Activated CD4-positive, alpha-beta memory T cell treated with anti-CD3 and anti-CD28 coated beads, Interleukin-2, amount 10 ng/mL, durations not matched to agents 7 days and 5 days (primary cell): ENCODE measurements at places on chromosomes 1 and 21. TPM values are rescaled to one million over a fixed set of nuclear protein-coding genes. Genes with fewer than 3 reads are reported as not detected.

DNA sequence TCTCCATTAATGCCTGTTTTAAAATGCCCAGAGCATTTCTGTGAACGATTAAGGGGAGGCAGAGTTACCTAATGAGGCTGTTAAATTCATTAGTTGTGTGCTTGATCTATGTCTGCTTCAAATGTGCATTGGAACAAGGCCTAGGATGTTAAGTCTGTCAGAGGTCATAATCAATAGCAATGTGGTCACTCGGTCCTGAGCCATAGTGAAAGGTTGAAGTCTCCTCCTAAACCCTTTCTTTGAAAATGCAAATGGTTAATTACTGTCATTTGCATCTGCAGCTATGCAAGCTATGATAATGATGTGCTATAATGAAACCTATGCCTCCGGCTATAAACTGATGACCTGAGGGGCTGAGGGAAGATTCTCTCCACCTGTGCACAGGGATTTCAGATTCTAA, 114.2 kb upstream of the NR5A2 start:
- no peak overlapping the region for H3K27ac ChIP-seq
- peaks cover 8% of the 10 kb centered on the region for H3K27me3 ChIP-seq
- H3K36me3 ChIP-seq: no peaks in the 10 kb centered on the region

- H3K36me3 ChIP-seq: peaks cover 2% of the 10 kb centered on the region
- no peak overlapping the region for H3K4me3 ChIP-seq
- H3K27me3 ChIP-seq: no peaks in the 10 kb centered on the region
- no peaks in the 10 kb centered on the region for H3K4me1 ChIP-seq
- no peak for DNase-seq
Measured at GRCh38 chr1:236175642-236176336, 33.5 kb downstream of the GPR137B start.

GRCh38 chr21:20257052-20257740, 741.0 kb upstream of the NCAM2 start:
- H3K27ac ChIP-seq: no peak overlapping the region
- no peak for DNase-seq
- no peaks in the 10 kb centered on the region for H3K4me1 ChIP-seq
- no peaks in the 10 kb centered on the region for H3K36me3 ChIP-seq
- H3K27me3 ChIP-seq: no peaks in the 10 kb centered on the region
- no peak overlapping the region for H3K4me3 ChIP-seq

GBP7 gene
- 0.15 TPM for total RNA-seq

REN gene
- total RNA-seq: not detected

NTMT2 gene
- not detected for total RNA-seq
